ENCODE measurements at places on chromosomes 1 and 21.
A peak's percentile ranks its signal among the peaks of the same experiment; 100 is the strongest.

- peak; percentile 92 for DNase-seq
Measured at GRCh38 chr21:37455504-37455911, 88.9 kb downstream of the DYRK1A start.

DNA sequence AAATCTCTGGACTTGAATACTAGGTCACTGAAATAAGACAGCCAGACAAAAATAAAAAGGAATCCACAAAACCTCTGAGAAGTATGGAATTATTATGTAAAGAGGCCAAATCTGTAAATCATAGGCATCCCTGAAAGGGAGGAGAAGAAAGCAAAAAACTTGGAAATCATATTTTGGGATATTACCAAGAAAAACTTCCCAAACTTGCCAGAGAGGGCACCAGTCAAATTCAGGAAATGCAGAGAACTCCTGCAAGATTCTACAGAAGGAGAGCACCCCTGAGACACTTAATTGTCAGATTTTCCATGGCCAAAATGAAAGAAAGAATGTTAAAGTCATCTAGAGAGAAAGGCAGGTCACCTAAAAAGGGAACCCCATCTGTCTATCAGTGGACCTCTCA is 862.3 kb upstream of the PRMT6 start:
- DNase-seq: no peak

GRCh38 chr1:155093911-155094621 is 15.4 kb downstream of the EFNA3 start:
- peak; percentile 46 for DNase-seq

GRCh38 chr1:160491017-160491416 is 32.0 kb downstream of the SLAMF6 start:
- no peak for DNase-seq

GRCh38 chr21:25640202-25640942 is 1.3 kb downstream of the JAM2 start:
- DNase-seq: no peak

- DNase-seq: peak; percentile 61
Measured at GRCh38 chr21:45256912-45257672, 30.6 kb downstream of the POFUT2 start.

GRCh38 chr1:6006882-6007281 is 14.7 kb upstream of the NPHP4 start:
- DNase-seq: no peak

DNA sequence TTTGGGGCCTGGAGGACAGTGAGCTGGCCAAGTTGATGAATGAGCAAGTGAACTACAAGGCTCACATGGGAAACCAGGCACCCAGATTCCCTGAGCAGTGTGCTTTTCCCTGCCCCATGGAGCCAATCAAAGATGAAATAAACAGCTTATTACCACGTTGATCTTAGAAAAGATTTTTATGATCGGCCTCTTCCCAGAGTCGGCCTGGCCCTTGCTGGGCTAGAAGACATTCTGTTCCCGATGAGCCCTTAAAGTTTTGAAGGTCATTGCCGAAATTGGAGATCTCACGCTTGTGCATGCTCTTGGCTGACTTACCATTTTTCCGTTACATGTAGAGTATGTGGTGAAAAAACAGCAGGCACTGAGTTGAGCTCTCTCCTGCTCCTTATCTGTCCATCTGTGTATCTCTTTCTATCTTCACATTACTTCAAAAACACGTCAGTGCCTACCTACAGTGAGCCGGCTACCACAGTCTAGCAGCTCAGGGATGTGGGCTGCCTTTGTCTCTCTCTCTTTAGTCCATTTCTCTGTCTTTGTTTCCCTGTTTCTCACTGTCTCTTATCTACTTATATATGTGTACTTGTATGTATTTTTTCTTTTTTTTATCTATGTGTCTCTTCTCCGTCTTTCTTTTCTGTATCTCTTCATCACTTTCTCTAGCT is 248.8 kb upstream of the USP24 start:
- no peak for DNase-seq

DNA sequence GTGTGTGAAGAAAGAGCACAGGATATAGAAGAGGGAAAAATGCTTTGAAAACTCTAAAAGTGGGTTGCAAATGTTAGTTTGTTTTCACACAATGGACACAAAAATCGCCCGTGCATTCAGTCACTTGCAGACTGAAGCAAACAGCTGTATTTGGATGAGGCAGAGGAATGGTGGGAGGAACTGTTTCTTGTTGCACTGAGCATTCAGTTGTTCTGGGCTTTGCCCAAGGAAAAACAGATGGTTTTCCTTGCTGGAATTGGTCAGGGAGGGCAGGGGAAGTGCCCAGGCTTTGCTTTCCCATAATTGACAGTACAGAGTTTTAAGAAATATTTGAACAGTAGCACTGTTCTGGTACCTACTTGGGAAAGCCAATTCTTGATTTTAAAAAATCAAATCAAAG is 19.5 kb upstream of the WARS2 start:
- no peak for DNase-seq

DNA sequence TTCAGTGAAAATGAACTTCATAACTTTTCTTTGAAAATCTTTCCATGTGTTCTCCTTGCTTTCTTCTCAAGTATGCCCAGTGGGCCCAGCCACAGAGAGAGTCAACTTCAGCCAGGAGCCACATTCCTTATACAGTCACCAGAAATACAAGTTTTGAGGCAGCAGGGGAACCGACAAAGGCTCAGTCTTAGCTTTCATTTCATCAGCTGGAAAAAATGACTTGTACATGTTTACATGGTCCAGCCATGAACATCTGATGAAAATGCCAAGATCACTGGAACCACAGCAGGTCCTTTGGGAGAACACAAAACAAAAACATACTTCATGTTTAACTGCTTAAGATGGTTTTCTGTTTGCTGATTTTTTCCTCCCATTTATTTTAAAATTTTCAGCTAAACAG is 72.5 kb downstream of the SYDE2 start:
- no peak for DNase-seq

DNA sequence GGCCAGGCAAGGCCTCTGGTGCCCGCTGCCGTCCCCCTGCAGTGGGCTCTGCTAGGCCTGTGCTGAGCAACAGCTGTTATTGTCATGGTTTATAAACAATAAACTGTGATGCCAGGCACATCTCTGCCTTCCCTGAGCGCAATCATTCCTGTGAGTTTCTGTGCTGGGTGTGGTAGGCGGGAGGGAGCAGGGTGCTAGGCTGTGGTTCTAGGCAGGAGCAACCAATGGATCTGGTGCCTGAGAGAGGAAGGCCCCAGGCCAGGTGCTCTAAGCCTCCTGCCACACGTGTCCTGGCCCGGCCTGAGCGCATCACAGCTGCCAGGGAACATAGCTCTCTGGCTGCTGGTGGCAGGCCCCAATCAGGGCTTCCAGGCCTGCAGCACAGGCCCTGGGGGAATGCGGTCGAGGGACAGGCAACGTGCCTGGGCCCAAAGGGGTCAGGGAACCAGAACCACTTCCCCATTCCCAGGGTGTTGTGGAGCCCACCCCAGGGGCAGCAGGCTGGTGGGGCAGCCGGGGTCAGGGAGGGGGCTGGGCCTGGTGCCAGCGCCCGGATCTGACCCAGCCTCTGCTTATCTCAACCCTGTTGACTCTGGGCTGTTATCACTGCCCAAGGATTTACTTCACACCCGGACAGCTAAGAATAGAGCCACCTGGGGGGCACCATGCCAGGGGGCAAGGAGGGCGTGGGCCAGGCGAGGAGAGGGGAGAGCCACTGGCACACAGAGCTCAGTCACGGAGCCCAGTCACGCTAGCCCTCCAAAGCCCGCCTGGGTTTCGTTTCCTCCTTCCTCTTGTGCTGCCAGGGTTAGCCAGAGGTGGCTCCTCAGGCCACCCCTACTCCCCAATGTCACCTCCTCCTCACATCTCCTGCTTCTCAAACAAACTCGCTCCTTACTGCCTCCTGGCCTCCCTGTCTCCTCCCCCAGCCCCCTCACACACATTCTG is 11.5 kb downstream of the TRIM46 start:
- peak; percentile 50 for DNase-seq

DNA sequence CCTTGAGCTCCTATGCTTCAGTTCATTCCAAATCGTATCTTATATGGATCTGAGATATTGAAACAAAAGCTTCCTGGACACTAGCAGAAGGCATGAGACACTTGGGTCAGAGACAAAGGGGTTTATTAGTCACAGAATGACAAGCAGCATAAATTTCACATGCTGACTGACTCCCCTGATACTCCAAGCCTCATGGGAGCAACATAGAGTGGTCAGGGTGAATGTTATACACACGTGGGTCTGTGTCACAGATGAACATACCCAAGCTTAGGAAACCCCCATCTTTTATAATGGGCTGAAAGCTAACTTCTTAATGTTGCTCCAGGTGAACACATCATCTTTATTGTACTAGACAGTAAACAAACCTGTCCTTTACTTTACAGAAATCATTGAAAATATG is 599.9 kb upstream of the RGS18 start:
- DNase-seq: no peak

- no peak for DNase-seq
Measured at GRCh38 chr1:155160128-155160527, 13.0 kb downstream of the KRTCAP2 start.

- peak; percentile 74 for DNase-seq
Measured at GRCh38 chr1:87329051-87329525, 408 bp downstream of the LMO4 start.

All from erythroblast (primary cell).